ENCODE measurements at places on chromosomes 2 and 18. TPM values are rescaled to one million over a fixed set of nuclear protein-coding genes. Genes with fewer than 3 reads are reported as not detected.

ERBB4 gene
- 17.9 TPM for total RNA-seq

STPG4 gene
- not detected for total RNA-seq

MC2R gene
- not detected for total RNA-seq

BOLL gene
- total RNA-seq, result not detected

GULP1 gene
- total RNA-seq, result 4.6 TPM

PDE11A gene
- 4.4 TPM for total RNA-seq
